ENCODE measurements at places on chromosomes 2 and 18. TPM values are rescaled to one million over a fixed set of nuclear protein-coding genes. Genes with fewer than 3 reads are reported as not detected.
A peak's percentile ranks its signal among the peaks of the same experiment; 100 is the strongest.

RAX gene
- not detected for total RNA-seq

HES6 gene
- 3.4 TPM for total RNA-seq

ASTL gene
- total RNA-seq: not detected

PTPRM gene
- total RNA-seq: 62.4 TPM

GPR45 gene
- total RNA-seq: not detected

B3GNT2 gene
- total RNA-seq: 14.5 TPM

ANKRD29 gene
- 3.4 TPM for total RNA-seq

CDH20 gene
- not detected for total RNA-seq

DNAJC5G gene
- total RNA-seq: 1.5 TPM

PLGLB2 gene
- total RNA-seq: 0.45 TPM

- DNase-seq: no peak
Observed at GRCh38 chr18:42654556-42654955, 460.9 kb downstream of the RIT2 start.

DNA sequence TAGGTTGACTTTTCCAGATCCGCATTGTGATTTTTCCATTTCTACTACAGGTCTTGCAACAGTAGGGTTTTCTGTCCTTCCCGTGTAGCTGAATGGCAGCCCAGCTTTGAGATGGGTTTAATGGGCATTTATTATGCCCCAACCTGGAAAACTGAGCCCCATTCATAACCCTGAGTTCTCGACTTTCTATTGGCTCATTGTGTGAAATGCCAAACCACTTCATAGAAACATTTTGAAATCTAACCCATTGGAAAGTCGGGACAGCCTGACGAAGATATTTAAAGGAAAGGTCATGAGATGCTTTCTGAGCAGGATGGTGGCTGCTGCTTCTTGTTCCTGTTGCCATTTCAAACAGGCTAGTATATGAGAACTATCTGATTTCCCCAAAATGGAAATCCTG lies 203.5 kb downstream of the ZFP36L2 start:
- DNase-seq: no peak

DNA sequence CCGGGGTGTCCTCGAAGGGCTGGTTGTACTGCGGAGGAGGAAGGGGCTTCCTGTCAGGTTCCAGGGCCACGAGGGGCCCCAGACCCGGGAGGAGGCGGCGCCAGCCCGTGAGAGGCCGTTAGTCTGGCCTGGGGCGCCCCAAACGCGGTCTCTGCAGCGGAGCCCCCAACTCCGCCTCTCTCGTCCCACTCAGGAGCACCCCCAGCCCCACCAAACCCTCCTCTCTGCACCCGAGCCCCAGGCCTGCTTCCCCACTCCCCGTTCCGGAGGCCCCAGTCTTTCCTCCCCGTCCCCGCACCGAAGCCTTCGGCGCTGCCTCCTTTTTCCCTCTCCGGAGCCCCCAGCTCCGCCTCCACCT lies 473 bp downstream of the HJURP start:
- DNase-seq: no peak

GRCh38 chr2:26964446-26965130 lies 5.8 kb upstream of the MAPRE3 start:
- no peak for DNase-seq

GRCh38 chr18:75142677-75143076 lies 66.3 kb downstream of the PTGR3 start:
- no peak for DNase-seq

DNA sequence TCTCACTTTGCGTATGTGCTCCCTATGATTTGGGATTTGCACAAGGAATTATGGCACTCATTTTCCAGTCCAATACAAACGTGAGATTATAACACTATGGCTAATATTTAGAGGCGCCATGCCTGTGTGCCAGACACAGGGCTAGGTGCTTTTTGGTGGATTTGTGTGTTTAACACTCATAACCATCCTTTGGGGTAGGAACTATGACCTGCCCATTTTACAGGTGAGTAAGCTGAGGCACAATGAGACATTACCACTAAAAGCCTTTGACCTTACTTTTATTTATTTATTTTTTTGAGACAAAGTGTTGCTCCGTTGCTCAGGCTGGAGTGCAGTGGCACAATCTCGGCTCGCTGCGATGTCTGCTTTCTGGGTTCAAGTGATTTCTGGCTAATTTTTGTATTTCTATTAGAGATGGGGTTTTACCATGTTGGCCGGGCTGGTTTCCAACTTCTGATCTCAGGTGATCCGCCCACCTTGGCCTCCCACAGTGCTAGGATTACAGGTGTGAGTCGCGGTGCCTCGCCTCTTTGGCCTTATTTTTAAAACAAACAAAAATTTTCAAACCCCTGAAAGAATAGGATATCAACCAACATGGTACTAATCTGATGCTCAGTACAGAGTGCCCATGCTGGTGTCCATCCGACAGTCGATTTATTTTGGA lies 26.6 kb upstream of the GLI2 start:
- DNase-seq: no peak

GRCh38 chr18:62088156-62088555 lies 98.7 kb downstream of the PIGN start:
- DNase-seq: no peak

DNA sequence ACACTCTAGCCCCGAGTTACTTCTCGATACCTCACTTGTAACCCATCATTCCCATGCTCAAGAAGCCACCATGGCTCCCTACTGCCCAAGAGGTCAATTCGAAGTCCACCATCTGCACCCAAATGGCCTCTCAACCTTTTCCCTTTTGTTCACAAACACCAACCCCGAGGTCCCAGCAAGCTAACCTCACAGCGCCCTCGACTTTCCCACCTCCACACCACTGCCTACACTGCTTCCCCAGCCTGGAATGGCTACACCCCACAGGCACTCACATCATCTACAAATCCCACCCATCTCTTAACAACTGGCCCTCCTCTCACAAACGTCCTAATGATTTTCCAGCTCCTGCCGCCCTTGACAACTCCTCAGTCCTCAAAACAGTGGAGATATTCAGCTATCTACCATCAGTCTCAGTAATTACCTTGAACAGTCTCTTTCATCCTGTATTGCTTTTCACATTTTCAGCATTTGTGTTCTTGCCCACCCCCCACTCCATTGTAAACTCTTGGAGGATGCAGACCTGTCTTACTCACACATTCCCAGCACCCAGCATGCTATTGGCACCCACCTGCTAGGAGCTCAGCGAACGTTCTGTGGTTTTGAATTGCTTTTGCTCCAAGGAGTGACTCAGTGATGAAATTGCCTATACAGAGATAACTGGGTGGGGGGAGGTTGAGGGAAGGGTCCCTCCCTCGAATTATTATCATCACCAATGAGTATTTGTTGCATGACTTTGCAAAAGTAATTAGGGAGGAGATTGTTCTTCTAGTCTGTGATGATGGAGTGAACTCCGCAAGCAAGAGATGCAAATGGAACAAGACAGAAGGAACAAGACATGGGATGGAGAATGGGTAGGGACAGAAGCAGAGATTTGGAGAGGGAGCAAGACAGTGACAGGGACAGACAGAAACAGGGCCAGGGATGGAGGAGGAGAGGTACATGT lies 106.8 kb downstream of the CYP26B1 start:
- DNase-seq: no peak

DNA sequence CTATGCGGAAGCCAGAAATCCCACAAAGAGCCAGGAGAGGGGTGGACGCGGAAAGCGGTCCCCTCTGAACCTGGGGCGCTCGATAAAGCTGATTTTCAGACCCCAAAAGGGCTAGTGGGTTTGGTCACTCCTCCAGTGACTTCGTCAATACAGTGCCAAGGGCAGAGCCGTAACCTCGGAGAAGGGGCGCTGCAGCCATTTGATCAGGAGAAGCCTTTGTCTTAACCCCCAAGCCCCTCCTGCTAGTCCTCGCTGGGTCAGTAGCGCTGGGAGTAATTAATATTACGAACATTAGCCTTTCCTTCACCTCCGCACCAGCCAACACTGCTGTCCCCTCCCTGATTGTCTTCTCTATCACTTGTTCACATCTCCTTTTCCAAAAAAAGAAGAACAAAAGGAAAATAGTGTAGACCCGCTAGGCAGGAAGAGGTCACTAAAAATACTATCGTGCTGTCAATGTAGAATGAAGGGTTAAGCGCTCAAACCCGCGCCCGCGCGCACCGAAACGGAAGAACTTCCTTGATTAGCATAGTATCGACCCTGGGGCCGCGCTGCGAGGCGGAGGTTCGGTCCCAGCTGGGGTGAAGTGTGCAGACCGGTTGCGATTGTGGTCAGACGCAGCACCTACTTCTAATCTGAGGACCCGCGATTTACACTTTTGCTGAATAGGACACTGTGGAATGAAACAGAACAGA lies 63.2 kb upstream of the MAPRE2 start:
- DNase-seq: peak; percentile 76

- DNase-seq: no peak
Observed at GRCh38 chr2:134682726-134683125, 36.1 kb downstream of the TMEM163 start.

DNA sequence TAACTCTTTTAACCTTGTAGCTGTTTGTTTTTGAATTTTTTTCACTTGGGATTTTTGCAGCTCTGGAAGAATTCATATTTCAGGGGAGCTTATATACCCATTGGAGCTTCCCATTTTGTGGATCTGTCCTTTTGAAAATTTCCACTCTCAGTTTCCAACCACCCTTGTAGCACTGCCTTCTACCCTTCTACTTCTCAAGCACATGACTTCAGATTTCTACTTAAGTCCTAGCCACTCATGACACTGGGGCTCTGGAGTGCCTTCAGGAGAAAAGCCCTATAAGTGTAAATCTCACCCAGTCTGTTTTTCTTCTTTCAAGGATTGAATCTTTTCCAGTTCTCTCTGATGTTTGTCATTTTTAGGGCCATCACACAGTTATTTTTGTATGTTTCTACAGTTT lies 283.7 kb upstream of the KCNH7 start:
- no peak for DNase-seq

GRCh38 chr2:38418735-38419134 lies 41.7 kb upstream of the ATL2 start:
- DNase-seq: no peak

GRCh38 chr18:11412811-11413210 lies 196.6 kb upstream of the SLC35G4 start:
- no peak for DNase-seq

- no peak for DNase-seq
Observed at GRCh38 chr2:26675651-26676255, 16.8 kb upstream of the KCNK3 start.

- peak; percentile 82 for DNase-seq
Observed at GRCh38 chr2:128260239-128261138, 58.2 kb downstream of the HS6ST1 start.

DNA sequence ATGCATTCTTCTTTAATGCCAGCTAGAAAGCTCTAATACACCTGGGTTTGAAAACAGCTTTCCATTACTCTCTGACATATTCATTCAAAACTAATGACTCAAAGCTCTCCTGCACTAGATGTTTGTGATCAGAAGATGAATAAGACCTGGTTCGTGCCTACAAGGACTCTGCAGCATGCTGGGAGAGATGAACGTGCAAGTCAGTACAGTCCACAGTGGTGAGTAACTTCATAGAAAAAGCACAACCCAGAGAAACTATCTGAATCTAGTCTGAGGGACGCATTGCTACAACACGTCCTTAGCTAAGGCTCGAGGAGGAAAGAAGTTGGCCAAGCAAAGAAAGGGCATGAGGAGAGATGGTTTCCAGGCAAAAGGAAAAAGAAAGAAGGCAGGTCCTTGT lies 234.3 kb downstream of the OSR1 start:
- no peak for DNase-seq

DNA sequence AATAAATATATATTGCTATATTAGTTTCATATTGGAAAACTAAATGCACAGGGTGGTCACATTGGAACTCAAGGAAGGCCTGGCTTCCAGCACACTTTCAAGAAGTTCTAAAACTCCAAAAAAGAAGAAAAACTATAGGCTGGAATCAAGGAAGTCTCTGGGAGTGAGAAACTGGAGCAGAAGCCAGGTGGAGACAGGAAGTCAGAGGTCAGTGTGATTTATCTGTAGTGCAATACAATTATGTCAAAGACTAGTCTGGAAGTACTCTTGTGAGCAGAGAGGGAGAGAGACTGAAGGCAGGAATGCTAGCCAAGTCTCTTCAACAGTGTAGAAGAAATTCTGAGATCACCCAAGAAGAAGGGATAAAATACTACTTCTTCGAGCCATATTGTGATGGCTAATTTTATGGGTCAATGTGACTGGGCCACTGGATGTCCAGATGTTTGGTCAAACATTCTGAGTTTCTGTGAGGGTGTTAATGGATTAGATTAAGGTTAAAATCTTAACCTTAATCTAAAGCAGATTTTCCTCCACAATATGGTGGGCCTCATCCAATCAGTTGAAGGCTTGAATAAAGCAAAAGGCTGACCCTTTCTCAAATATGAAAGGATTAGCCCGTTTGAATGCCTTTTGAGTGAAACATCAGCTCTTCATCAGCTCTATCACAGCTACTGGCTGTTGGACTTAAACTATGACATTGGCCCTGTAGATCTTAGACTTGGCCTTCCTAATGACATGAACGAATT lies 208.0 kb downstream of the TDRD15 start:
- DNase-seq: no peak

DNA sequence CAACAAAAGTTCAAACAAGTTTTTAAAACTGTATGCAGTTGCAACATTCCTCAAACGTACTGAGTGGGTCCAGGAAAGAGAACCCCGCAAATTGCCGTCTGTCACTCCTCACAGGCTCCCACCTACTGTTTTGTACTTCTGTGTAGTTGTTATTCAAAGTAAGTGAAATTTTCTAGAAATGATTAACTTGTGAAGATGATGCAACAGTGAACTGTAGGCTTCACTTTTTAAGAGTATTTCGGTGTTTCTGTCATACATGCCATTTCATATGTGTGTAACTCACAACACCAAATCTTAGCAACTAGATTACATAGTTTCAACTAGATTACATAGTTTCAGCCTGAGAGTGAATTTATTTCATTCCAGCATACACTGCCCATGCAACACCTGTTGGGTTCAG lies 226.0 kb upstream of the TANK start:
- no peak for DNase-seq

DNA sequence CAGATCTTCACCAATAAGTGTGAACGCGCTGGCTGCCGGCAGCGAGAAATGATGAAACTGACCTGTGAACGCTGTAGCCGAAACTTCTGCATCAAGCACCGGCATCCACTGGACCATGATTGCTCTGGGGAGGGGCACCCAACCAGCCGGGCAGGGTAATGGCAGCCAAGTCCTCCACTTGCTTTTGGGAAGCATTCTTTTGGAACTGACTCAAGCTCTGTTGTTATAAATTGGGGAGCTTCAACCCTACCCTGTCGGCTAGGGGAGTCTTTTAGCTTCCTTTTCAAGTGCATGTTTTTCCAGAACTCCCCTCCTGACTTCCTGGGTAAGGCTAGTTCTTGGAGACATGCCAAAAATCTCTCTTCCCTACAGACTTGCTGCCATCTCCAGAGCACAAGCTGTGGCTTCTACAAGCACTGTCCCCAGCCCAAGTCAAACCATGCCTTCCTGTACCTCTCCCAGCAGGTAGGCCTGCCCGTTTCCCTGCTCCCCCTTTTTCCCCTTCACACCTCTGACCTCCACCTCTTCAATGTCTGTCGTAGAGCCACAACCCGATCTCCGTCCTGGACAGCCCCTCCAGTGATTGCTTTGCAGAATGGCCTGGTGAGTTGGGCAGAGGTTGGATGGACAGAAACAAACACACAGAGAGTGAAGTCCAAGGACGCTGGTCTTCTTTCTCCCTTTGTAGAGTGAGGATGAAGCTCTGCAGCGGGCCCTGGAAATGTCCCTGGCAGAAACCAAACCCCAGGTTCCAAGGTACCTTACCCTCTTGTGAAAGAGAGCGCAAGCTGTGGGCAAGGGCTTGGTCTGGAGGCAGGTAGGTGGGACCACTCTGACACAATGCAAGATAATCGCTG lies 1.5 kb downstream of the ZFAND2B start:
- DNase-seq: no peak

Measured in right cardiac atrium (tissue), 5 donors.